ENCODE measurements at places on chromosomes 7 and 10. TPM values are rescaled to one million over a fixed set of nuclear protein-coding genes. Genes with fewer than 3 reads are reported as not detected.

Gene CTAGE8
- 0.32 TPM for total RNA-seq

GRCh38 chr10:11168423-11169090, 150.9 kb downstream of the CELF2 start:
- no peak for DNase-seq

DNA sequence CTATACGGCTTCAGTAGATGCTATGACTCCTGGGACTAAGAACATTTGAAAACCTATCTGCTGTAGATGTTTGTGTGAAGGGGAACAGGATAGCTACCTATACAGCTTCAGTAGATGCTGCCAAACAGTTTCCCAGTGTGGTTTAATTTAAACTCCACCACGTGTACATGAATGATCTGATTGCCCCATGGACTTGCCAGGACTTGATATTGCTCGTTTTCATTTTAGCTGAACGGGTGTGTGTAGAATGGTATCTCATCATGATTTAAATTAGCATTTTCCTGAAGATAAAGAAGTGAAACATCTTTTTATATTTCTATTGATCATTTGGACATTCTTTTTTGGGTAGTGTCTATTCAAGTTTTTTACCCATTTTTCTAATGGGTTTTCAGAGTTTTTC, 77.8 kb upstream of the PIP4K2A start:
- DNase-seq: no peak

Gene SUN3
- not detected for total RNA-seq

Gene HOGA1
- total RNA-seq: 18.7 TPM

DNA sequence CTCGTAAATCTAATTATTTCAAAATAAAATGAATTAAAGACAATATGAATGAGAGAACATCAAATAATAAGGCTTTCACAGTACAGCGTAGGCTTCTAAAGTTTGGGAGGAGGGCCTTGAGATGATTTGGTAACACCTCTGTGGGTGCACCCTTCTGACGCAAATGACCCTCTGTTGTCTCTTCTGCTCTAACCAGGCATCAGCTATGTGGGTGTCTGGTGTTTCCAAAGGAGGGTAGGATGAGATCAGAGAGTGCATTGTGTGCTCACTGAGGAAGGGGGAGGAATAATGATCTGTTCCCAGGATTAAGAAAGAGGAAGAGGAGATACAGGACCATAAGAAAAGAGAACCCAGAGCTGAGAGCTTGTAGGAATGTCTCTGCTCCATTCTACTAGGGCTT, 420.4 kb downstream of the SDK1 start:
- DNase-seq: no peak

Gene HTRA1
- 40.9 TPM for total RNA-seq

DNA sequence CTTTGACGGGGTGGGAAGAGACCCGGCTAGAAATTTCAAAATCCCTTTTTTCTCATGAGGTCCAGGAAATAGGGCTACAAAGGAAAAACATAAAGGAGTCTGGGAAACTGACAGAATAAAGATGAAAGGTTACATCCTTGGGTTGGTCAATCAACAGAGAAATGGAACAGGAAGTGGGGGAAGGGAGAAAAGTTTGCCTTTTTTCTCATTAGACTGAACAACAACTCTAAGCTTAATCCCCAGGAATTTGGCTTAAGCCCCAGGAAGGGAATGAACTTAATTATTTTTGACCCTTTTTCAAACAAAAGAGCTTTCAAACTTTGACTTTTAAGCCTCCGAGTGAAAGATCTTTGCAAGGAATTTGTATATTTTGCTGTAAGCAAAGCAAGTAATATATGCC, 32.7 kb downstream of the LGI1 start:
- no peak for DNase-seq
